ENCODE measurements at places on chromosomes 6 and 20.

DNA sequence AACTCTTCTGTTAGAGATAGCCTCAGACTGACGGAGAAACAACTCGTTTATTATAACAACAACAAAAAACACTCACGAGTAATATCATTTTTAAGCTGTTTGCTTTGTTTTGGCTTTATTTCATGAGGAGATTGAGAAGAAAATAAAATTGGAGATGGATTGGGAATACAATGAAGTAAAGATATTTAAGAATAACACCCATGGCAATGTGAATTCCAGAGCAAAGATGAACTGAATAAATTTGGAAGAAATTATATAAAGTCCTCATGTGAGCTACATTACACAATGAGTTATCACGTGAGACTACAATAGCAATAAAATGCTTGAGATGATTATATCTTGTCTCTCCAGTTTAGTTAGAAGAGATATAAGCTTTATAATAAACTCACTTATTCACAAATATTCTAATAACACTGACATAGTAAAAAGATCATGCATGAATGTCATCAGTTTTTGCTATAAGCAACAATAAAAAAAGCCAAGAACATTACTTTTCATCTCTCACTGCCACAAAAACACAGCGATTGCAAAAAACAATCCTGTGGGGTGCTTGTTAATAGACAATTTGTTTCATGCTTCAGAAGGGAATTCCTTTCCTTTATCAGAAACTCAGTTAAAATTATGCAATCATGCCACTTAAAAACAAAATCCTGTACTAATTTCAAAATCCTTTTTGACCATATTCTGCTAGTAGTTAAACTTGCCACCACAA, 696.7 kb upstream of the MARCKS start:
- DNase-seq, result no peak

- DNase-seq, result no peak
Observed at GRCh38 chr6:47034926-47035325, 7.2 kb downstream of the ADGRF1 start.

- DNase-seq, result peak; percentile 99
Observed at GRCh38 chr20:50509923-50510705, at the start of gene PTPN1. PTPN1 (plus strand) TSS chr20:50510383; CDS start chr20:50510528, 145 bp downstream.

DNA sequence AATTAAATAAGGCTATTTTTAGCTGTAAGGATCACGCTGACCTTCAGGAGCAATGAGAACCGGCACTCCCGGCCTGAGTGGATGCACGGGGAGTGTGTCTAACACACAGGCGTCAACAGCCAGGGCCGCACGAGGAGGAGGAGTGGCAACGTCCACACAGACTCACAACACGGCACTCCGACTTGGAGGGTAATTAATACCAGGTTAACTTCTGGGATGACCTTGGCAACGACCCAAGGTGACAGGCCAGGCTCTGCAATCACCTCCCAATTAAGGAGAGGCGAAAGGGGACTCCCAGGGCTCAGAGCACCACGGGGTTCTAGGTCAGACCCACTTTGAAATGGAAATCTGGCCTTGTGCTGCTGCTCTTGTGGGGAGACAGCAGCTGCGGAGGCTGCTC, 84.0 kb downstream of the RAMACL start:
- no peak for DNase-seq

DNA sequence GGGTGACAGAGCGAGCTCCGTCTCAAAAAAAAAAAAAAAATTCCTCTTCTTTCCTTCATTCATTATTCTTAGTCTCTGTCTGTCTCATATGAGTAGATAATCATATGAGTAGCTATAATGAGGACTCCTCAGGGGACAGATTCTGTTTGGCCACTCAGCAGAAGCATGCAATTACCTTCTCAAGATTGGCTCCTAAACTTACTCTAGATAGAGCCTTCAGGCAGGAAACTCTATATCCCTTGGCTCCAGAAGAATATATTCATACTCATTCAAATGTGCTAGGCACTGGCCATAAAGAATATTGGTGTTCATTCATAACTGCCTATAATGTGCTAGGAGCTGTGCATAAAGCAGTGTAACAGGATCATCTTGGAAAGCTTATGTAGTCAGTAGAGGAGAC, 2.2 kb upstream of the ACAT2 start:
- no peak for DNase-seq

GRCh38 chr6:5752391-5752680, 254.4 kb downstream of the NRN1 start:
- no peak for DNase-seq

DNA sequence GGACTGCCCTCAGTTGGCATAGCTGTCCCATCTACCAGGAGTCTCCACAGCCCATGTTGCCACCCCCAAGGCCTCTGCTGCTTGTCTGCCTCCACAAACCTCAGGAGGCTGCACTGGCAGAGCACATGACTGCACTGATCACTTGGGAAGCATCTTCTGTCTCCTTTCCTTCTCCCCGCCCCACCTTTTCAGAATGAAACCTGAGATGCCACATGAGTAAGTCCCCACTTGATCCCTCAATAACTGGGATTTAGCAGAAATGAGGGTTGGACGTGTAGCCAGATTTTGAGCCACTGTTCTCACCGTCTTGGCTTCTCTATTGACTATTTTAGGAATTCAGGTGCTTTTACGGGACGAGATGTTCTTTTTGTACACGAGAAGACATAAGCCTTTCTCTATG, 328.4 kb downstream of the CDC5L start:
- DNase-seq, result no peak

Measured in CD4-positive, alpha-beta T cell treated with Interleukin-17A for 1 hour (primary cell).